ENCODE measurements at places on chromosomes 11 and 22.

DNA sequence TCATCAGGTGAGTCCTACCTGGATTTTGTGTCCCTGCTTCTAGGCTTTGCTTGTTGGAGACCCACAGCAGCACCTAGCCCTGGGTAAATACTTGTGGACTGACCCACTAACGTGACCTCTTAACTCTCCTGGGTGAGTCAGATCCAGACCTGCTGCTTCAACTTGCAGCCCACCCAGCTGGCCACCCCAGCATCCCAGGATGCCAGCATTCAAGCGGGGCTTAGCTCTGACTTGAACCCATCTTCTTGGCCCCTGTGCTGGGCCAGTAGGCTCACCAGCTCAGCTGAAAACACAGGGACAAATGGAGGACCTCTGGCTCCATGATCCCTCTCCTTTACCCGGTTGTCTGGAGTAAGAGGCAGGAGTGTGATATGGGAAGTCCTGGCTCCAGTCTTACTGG, 33.5 kb downstream of the PARVG start:
- DNase-seq = no peak

- DNase-seq = no peak
Measured at GRCh38 chr11:38839071-38839470, 2241.0 kb upstream of the RAG2 start.

DNA sequence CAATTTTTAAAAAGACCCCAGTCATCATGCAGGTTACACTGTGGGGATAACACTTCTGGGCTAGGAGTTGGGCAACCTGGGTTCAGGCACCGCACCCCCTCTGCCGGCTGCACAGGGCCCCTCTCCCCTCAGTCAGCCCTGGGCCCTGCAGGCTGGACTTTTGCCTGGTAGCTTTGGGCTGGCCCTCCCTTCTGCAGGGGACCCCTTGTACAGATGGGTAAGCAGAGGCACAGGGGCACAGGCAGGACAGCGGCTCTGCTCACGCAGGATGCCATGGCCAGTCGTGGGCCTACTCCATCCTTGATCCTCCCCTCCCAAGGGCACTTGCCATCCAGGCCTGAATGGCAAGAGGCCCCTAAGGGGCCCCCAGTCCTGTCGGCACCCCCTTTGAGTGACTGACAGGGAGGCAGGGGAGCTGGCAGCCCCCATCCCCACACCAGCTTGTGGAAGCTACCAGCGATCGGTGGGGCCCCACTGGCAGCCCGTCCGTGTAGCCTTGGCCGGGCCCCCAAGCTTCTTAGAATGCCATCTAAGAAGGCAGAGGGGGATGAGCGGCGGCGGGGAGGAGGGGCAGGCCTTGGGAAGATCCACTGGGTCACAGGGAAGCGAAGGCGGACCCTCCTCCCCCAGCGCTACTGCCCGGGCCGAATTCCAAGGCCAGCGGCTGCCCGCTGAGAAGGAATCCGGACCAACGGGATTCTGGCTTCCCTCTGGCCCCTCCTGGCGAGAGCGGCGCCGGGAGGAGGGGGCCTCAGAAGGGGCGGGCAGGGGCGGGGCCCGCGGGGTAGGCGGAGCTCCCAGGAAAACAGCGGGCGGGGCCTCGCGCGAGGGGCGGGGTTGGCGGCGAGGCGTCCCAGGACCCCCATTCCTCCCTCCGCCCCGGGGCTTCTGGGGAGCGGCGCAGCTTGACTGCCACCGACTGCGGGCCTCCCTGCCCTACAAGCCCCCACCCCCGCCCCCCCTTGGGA, 6.8 kb upstream of the CHKA start:
- peak; percentile 51 for DNase-seq

GRCh38 chr22:50248196-50249081, 2.6 kb downstream of the HDAC10 start:
- DNase-seq = no peak

DNA sequence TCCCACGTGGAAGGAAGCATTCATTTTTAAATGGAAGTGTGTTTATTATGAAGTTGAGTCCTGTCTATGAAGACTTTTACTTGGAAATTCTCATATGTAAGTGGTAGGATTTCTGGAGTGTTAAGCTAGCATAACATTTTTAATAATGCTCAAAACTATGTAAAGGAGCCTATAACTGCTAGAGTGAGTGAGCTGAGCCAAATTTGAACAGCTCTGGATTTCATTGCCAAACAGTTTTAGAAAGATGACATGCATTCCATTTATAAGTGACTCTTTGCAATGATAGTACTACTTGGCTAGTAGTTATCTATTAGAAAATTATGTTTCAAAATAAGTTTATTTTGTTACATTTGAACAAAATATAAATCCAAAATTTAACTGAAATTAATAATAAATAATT, 721.2 kb downstream of the LUZP2 start:
- no peak for DNase-seq

- no peak for DNase-seq
Measured at GRCh38 chr22:35729309-35729698, 11.6 kb downstream of the APOL5 start.

DNA sequence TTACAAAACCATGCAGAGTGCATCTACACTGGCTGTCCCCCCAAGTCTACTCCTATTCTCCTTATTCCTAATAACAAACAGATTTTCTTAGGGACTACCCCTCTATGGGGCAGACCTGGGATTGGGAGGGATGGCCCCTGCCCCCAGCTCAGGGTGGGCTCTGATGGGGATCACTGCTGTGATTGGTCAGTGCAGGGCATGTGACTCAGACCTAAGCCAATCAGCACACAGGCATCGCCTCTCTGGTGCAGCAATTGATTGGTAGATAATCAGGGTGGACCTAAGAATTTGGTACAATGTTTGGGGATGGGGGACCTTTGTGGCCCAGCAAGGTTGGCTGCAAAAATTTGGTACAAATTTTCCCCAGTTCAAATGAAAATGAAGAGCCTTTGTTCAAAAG, 57.2 kb upstream of the SHANK2 start:
- no peak for DNase-seq

GRCh38 chr22:50473088-50473487, 1.7 kb downstream of the SBF1 start:
- no peak for DNase-seq

DNA sequence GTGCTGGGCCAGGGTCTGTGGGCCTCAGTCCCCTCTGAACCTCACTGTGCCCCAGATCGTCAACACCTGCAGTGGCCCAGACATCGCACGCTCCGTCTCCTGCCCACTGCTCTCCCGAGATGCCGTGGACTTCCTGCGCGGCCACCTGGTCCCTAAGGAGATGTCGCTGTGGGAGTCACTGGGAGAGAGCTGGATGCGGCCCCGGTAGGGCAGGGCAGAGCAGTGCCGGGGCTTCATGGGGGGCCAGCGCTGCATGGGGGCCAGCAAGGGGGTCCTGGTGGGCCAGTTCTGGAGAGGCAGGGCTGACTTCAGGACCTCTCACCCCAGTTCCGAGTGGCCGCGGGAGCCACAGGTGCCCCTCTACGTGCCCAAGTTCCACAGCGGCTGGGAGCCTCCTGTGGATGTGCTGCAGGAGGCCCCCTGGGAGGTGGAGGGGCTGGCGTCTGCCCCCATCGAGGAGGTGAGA, 16.3 kb downstream of the EPS8L2 start:
- no peak for DNase-seq

Data from fibroblast of skin of left biceps (primary cell).